ENCODE measurements at places on chromosomes 7 and 10.

DNA sequence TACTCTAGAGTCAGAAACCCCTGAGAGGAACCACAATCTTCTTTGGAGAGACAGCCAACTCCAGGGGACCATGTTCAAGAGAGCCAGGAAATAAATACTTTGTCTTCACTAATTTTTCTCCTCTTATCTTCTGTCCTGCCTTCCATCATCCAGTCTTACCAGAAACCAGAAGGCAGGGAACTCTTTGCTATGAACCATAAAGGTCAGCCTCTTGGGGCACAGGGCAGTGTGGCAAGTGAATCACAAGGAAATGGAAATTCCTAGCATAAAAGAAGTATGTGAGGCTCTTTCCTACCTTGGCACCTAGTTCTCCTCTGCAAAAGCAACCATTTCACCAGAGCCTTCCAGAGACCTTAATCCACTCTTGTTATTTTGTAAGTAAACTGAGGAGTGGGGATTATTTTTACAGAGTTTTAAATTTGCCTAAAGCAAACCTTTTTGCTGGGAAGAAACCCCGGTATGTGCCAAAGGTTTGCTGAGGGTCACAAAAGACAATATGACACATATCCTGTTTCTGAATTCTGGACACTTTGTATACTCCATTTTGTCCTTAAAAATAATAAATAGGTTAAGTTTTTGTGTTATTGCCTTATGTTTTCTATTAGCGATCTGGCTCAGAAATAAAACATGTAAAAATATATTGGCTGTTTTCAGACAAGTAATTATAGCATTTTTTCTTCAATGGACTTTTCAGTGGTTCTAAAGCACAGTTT, 87.1 kb downstream of the ADAM22 start:
- DNase-seq: no peak

- DNase-seq: no peak
These were observed 29.9 kb upstream of the UTF1 start for GRCh38 chr10:133199992-133200611.

DNA sequence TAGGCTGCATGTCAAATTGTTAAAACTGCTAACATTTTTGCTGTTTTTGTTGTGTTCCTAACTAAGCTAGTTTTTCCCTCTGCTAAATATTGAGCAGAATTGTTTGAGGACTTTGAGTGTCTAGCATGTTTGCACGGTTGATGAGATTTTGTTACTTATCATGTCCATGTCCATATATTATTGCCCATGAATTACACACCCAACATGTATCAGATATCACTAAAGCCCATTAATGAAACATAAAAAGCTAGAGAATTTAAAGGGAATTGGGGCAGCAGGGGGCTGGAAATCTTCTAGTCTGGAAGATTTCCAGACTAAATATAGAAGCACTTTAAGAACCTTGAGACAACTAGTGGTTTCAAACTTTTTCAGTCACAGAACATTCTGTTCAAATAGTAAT, 197.7 kb downstream of the SNX10 start:
- DNase-seq: no peak

DNA sequence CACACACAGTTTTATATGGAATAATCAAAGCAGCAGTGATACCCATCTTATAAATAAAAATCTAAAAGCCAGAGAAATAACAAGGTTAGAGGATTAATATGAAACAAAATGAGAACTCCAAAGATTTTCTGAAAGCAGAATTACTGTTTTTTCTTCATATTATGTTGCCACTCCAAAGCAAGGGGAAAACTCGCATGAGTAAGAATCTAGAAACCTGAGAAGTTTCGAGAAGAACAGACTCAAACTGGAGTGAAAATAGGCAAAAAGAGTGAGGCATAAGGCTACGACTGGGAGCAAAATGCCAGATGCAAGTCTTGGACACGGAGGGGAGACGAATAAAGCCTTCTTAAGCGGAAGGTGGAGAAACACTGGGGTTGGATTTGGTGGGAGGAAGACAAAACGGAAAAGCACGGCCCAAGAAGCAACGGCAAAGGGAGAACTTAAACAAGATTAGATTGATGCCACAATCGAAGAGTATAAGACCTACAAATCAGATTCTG, 923 bp downstream of the TNPO3 start:
- no peak for DNase-seq

DNA sequence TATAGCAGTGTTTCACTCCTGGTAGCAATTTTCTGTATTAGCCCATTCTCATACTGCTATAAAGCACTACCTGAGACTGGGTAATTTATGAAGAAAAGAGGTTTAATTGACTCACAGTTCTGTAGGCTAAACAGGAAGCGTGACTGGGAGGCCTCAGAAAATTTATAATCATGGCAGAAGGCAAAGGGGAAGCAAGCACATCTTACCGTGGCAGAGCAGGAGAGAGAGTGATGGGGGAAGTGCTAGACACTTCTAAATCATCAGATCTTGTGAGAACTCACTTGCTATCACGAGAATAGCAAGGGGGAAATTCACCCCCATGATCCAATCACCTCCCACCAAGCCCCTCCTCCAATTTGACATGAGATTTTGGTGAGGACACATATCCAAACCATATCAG, 131.6 kb upstream of the EFCAB10 start:
- no peak for DNase-seq

DNA sequence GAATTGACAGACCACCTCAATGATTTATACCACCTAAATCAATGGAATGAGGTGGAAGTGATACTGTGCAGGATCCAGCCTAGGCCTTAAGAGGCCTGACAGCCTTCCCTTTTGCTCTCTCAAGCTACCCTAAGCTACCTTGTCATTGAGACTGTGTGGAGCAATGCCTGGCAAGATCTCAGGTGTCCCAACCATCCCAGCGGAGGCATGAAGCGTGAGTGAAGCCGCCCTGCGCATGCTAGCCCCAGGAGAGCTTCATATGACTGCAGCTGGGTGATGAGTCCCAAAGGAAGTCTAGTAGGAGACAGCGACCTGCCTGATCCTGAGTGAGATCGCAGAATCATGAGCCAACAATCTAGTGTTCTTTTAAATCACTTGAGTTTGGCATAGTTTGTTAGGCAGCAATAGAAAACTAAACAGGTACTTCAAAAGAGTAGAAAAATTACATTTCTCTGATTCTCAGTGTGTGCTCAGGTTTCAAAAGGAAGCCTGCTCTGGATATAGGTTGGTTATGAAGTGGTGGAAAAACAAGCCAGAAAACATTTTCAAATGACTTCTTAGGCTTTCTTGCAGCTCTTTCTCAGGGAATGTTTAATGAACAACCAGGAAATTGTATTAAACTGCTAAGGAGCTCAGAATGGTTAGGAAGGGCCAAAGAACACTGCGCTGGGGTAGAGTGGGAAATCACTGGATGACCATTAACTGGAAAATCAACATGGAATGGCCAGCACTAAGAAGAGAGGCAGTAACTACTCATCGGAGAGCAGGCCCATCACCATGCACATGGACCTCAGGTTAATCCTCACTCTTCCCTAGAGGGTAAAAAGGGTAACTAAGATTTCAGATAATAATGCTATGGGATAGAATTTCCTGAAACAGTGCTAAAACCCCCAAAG, 535.2 kb downstream of the PHTF2 start:
- DNase-seq: no peak

DNA sequence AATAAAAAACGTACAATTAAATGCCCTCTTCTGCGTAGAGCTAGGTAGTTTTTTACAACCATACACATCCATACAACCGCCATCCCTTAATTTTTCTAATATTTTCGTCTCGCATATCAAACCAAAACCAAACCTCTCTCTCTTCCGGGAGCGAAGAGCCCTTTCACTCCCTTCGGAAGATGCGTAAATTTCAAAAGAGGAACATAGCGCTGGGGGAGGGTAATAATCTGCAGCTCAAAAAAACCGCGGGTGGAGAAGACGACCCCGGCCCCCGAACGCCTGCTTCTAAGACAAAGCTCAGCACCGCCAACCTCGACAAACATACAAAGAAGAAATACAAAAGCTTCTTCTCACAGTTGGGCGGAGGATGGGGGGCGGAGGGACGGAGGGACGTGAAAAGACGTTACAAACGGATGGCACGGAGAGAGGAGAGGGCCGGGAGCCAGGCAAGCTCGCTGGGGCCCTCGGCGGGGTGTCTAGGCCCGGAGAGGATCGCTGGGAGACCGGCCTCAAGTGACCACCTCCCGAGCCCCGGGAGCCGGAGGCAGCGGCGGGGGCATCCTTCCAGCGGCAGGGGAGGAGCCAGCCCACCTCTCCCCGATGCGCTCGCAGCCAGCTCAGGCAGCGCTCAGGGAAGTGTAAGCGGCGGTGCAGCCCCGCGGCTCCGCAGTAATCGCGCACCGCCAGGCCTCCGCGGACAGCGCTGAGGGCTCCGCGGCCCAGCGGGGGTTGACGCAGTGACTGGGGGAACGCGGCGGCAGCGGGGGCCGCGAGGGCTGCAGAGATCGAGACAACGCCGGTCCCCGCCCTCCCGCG, 851 bp downstream of the MKRN1 start:
- DNase-seq: no peak

DNA sequence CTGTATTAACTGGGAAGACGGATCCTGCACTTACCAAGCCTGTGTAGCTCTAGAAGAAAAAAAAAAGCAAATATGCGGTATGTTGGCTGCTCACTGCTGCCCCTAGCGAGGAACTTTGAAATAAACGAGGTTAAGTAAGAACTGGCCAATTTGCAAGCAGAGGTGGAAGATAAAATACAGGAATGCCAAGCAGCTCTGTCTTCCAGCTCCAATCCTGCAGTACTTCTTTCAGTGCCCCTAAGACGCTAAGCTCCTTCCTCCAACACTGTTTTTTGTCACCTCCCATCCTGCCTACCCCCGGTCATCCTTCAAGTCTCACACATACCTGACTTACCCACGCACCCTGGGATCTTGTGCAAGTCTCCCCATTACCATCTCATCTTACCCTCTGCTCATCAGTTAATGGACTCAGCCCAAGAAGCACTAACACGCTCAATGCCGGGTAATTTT, 809 bp downstream of the C10orf143 start:
- DNase-seq: peak; percentile 34

- DNase-seq: no peak
These were observed 20.3 kb upstream of the DNA2 start for GRCh38 chr10:68492118-68492517.

GRCh38 chr7:115693779-115694178, 336.8 kb downstream of the TFEC start:
- no peak for DNase-seq

DNA sequence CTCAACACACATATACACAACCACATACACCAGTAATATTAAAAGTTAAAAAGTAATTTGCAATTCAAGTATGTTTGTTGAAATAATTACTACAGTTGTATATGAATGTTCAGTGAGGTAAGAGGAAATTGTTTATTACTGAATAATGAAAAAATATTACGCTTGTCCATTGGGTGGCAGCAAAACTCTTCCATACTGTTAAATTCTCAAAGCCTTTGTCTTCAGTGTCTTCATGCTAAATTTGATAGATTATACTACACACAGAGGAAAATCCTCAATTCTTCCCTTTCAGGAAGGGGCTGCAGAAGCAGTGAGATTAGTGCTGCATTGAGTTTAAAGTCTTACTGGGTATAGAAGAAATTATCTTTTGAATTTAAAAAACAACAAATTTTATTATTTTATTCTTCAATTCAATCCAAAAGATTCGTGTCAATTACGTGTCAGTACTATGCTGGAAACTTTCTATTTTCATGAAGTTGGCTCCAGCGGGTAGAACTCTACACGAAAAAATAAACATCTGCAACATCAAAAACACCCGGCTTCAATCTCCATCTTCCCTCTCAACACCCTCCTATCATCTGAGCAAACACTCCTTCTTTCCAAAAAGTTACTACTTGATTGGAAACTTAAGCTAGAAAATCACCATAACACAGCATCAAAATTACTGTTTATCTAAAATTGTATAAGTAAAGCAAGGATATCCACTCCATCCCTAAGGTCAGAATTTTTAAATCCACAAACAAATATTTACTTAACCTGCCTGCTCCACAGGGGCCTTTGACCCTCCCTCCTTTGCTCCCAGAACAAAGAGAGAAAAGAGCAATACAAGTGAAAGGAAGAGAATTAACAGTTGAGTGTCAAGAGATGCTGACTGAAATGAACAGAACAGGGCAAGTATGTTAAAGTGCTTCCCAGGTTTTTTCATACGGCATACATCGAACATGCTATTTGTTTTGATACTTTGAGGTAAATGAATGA, 37.0 kb upstream of the TES start:
- DNase-seq: no peak

GRCh38 chr7:70808876-70809275, 323.1 kb upstream of the GALNT17 start:
- no peak for DNase-seq

DNA sequence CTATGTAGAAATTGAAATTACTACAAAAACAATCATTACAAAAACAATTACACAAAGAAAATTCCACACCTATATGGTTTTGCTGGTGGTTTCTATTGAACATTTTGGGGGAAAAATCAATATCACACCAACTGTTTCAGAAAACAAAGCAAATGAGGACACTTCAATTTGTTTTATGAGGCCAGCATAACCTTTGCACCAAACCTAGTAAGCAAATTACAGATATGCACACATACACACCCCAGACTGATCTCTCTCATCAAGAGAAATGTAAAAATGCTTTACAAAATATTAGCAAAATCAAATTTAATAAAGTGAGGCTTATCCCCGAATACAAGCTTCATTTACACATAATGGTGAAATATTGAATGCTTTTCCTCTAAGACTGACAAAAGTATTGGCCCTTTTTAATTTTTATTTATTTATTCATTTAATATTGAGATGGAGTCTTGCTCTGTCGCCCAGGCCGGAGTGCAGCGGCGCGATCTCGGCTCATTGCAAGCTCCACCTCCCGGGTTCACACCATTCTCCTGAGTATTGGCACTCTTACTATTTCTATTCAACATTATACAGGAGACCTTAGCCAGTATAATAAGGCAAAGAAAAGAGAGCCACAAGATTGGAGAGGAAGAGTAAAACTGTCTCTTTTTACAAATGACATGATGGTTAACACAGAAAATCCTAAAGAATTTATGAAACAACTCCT, 13.6 kb upstream of the ANK3 start:
- DNase-seq: no peak

DNA sequence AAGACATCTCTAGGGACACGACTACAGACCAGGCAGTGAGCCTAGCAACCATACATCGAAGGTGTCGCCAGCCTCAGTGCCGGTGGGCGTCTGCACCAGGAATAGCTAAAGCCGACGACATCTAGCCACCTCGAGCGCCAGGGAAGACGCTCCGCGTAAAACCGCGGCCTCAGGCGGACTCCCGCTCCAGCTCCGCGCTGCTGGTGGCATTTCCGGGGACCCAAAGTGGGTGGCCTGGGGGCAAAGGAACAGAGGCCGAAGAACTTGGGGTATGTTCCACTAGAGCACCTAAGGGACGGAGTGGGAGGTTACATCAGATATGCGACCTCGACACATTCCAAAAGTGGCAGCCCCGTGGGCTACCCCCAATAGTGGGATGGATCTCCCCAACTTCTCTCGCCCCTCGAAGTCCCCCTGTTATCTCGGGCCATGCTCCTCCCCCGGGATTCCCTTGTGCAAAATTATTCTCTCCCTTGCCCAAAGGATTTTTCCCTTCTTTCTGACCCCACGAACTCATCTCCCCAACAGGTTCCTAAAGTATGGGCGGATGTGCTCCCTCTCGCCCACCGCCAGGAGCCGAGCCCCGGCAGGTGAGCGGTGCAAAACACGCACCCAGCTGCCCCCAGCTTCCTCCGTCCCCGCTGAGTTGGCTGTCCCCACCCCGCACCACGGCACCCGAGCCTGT, 1.2 kb downstream of the KCNMA1 start:
- DNase-seq: no peak

GRCh38 chr10:4671451-4672145, 154.4 kb upstream of the AKR1E2 start:
- DNase-seq: no peak
